GM06990 (cell line): ENCODE measurements at places on chromosomes 6 and 20.

DNA sequence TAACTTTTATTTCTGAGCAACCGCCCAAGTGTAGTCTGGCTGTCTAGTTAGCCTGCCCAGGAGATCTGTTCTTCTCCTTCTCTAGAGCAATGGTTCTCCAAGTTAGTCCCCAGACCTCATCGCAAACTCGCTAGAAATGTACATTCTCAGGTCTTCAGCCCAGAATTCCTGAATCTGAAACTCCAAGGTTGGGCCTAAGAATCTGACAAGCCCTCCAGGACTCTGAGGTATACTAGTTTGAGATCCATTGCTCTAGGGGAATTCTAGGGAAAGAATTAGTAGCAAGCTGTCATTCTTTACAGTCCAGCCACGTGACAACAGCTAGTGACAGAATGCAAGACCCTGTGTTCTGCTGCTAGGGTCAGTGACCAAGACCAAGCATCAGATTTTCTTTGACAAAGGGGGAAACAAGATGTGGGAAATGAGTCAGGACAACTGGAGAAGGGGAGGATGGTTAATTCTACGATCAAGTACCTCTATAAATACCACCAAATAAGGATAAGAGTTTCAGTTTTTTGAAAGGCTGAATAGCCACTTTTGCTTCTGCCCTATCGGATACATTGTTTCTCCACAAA lies 5.8 kb downstream of the UBE2V1 start:
- no peak for DNase-seq

DNA sequence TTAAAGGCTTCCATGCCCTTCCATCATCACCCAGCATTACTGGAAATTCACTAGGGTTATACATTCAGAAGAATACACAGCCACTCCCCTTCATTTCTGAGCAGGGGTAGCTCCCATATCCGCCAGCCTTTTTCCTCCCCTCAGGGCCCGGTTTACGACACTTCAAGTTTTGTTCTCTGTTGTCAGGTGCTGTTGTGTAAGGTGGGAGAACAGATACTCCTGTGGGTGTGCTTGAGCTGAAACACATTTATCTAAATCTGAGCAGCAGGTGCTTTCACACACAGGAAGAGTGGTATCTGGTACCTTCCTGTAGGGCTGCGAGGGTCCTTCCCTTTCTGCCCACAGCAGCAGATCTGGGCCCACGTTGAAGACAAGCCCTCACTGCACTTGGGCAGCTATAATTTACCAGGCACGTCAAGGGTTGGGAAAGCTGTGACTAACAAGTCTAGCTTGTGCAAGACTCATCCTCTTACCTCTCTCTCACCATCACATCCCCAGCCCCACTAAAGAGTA lies 215.8 kb upstream of the RREB1 start:
- no peak for DNase-seq

DNA sequence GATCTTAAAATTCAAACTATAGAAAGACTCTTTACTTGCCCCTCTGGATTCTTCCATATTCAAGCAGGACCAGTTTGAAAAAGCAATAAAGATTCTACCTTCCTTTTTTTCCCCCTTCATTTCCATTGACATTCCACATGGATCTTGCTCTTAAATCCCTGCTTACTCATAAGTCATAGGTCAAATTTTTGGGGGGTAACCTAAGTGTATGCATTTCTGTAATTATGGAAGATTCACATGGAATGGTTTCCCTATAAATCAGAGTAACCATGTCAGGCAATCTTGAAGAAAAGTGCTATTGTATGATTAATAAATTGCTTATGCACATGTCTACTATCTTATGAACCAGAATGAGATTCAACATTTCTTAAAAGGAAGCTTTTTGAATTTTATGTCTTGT lies 551.0 kb downstream of the HAO1 start:
- no peak for DNase-seq

DNA sequence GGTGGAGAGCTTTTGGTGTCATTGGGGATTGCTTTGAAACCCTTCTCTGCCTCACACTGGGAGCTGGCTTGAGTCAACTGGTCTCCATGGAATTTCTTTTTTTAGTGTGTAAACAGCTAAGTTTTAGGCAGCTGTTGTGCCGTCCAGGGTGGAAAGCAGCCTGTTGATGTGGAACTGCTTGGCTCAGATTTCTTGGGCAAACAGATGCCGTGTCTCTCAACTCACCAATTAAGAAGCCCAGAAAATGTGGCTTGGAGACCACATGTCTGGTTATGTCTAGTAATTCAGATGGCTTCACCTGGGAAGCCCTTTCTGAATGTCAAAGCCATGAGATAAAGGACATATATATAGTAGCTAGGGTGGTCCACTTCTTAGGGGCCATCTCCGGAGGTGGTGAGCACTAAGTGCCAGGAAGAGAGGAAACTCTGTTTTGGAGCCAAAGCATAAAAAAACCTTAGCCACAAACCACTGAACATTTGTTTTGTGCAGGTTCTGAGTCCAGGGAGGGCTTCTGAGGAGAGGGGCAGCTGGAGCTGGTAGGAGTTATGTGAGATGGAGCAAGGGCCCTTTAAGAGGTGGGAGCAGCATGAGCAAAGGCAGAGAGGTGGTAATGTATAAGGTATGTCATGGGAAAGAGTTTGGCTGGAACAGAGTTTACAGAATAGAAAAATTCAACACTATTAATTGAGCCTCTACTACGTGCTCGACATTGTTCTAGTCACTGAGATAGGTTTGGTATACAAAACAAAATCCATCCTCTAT lies 31.2 kb downstream of the SRSF3 start:
- no peak for DNase-seq

DNA sequence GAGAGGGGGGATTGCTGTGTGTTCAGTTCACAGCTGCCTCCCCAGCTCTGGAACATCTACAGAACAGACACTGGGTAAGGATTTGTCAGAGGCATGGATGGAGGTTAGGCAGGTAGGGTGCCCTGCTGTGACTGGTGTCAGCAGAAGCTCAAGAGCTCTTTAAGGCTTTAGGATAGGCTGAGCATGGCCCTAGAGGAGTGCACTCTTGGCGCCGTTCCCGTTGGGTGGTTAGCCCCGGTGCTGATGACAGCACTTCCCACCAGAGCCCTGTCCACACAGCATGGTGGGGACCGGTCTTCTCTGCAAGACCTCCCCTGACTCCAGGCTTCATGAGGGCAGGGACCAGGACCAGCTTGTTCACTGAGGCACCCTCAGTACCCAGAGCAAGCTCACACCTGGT lies 262.0 kb downstream of the BMP7 start:
- DNase-seq, result no peak

DNA sequence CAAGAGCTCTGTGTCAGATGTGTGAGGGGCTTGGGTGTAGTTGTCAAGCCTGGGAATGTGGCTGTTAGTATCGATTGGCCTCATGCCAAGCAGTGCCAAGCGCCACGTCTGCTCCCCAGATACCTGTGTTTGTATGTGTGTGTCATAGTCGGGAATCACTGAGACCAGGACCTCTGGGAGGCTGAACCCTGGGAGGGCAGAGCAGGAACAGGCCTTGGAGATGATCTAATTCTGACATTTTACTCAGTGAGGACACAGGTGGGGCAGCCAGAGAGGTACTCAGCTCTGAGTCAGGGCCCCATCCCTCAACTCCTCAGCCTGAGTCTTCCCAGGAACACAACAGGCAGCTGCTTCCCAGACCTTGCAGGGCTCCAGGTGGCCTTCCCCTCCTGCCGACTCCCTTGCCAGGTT lies 51.2 kb upstream of the FANCE start:
- no peak for DNase-seq

DNA sequence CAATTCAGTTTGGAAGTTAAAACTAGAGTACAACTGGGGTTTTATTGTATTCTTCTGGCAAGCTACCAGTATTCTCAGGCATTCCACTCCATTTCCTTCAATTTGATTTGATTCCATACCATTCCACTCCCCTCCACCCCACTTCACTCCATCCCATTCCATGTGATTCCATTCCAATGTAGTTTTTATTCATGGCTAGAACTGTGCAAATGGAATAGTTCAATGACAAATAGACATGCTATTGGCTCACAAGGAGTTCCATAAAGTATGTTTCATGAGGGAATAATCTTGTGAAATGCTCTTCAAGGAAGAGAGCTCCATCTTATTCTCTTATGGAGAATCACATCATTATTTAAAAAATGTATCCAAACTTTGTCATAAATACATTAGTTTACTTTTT lies 285.0 kb upstream of the BMP2 start:
- DNase-seq, result no peak

DNA sequence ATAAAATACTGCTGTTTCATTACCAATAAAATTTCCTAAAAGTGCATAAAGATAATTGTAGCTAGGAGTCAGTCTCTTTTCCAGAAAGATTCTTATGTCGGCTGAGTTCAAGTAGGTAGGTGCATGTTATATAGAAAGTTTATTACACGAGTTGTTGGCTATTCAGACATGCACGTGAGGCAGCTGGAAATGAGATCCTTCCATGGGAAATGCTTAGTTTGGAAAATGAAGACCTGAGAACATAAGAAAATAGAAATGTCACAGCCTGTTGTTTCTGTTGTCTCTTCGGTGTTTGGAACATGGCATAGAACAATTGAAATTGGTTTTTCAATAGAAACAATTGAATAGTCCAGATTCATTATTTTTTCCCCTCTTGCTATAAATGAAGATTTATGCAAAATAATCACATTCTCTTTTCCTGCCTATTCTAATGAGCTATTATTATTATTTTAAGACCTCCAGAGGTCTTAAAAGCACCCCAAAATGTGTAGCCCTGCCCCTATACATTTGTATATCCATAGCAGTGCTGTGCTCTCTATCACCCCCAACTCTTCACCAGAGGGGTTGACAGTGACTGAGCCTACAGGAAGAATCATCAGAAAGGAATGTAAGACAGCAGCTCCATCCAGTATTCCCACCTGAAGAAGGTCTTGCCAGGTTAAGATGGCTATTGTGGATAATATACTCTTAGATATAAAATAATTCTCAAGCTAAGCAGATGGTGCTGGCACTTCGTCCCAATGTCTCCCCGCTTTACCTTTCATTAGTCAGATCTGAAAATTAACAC lies 82.2 kb downstream of the ZDHHC14 start:
- no peak for DNase-seq

GRCh38 chr20:56422076-56422823 lies 10.2 kb downstream of the CASS4 start:
- DNase-seq, result no peak

DNA sequence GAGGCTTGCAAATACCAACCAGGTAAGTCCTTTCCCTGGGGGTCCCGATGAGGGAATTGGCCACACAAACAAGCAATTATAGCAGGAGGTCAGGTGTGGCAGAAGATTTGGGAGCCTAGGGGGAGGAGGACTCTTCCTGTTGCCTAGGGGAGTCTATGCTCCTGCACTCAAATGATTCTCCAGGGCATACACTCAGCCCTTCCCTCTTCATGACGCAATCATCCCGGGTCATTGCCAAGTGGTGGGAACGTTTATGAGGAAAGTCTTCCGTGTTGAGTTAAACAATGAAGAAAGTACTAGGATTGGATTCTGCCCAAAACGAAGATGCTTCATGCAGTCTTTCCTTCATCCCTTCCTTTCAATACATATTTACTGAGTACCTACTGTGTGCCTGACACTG lies 186.5 kb upstream of the TSHZ2 start:
- no peak for DNase-seq

- no peak for DNase-seq
These were observed 8.5 kb downstream of the GCM2 start for GRCh38 chr6:10873374-10873773.

GRCh38 chr6:149938571-149939355 lies 3.1 kb upstream of the ULBP2 start:
- peak; percentile 83 for DNase-seq

- no peak for DNase-seq
These were observed 92.5 kb downstream of the B3GAT2 start for GRCh38 chr6:70864401-70864800.

DNA sequence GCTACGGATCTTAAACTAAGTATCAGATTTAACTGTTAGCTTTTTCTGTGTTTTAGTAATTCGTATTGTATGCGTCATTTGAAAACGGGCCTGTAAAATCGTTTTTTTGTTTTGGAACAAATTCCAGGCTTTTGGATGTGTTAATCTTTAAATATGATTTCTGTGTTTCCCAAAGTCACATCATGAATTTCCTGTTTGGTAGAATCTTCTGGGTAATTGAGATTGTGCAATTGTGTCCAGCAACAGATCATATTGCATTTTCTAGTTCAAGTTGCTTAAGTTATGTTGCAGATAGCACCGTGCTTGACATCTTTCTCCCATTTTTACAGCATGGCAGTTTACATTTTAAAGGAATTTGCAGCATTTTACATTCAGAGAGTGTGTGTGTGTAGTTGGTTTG lies 1.9 kb downstream of the MAPK14 start:
- no peak for DNase-seq

DNA sequence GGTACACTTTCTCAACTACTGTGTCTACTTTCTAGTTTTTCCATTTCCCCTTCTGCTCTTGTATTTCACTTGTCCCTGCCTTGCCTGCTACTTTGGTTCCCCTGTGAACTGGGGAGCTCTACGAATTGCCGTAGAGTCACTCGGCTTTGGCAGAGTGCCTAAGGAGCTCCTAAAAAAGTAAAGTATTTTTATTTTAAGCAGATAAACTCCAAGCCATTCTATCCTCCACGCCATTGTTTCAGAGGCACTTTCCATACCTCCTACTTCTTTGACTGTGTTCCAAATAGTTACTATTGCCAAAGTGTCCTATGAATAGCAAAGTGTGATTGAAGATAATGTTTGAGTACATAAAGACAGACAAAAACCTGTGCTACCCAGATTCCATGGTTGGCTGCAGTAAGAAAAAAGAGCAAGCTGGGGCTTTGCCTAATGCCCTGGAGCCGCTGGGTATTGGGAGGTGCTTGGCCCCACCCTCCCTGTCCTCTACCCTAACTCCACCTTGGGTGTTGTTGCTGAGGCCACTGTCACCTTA lies 5.1 kb upstream of the MBOAT1 start:
- no peak for DNase-seq

DNA sequence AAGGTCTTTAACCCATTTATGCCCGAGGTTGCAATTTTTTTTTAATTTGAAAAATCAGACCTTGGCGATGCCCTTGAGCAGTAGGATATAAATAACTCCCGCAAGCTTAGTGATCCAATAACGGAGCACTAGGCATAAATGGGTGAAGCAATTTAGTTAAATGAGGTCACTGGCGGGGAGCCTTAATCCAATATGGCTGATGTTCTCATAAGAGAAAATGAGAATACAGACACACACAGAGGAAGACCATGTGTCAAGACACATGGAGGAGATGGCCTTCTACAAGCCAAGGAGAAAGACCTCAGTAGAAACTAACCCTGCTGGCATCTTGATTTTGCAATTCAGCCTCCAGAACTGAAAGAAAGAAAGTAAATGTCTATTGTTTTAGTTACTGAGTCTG lies 735 bp downstream of the SIRPG start:
- DNase-seq, result no peak

DNA sequence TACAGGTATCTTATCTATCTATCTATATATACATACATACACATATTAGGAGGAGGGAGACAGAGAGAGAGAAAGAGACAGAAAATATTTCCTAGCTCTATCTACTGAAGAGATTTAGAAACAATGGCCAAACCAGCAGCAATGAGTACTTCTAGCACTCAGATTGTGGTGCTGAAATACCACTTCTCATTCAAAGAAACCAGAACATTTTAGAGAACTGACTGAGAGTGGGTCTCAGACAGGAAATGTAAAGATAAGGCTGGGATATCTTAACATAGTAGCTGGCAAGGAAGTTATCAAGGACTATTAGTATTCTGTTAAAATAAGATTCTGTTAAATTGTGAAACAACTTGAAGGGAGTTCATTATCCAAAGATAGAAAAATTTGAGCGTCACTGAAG lies 57.0 kb downstream of the DNAAF9 start:
- DNase-seq, result no peak
